ENCODE measurements at places on chromosomes 16 and 17.

DNA sequence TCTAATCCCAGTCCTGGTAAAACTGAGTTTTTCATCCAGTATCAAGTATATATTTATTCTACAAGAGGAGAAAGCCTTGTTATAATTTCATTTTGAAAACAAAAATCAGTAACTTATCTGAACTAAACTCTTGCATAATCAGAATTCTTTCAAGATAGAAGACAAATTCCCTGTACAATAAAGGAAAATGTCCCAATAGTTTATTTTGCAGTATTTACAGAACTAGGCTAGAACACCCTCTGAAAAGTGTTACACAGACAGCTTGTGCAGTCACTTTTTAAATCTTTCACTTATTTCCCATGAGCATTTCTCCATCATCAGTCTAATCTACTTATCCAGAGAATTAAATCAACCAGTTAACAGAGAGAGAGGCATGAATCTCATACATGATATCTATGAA is 48.5 kb downstream of the SPOP start:
- no peak for DNase-seq

- DNase-seq, result no peak
Measured at GRCh38 chr16:70750893-70751467, 50.0 kb downstream of the VAC14 start.

DNA sequence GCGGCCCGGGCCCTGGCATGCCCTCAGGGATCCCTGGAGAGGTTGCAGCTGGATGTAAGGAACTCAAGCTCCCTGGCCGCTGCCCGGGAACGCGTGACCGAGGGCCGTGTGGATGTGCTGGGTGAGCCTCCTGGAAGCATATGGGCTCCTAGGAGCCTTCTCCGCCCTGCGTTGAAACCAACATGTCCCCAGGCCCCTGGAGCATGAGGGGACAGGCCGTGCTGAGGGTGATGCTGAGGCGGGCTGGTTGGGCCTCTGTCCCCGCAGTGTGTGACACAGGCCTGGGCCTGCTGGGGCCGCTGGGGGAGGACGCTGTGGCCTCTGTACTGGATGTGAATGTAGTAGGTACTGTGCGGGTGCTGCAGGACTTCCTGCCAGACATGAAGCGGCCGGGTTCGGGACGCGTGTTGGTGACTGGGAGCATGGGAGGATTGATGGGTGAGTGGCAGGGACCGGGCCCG is 5.7 kb upstream of the HSD17B1 start:
- no peak for DNase-seq

DNA sequence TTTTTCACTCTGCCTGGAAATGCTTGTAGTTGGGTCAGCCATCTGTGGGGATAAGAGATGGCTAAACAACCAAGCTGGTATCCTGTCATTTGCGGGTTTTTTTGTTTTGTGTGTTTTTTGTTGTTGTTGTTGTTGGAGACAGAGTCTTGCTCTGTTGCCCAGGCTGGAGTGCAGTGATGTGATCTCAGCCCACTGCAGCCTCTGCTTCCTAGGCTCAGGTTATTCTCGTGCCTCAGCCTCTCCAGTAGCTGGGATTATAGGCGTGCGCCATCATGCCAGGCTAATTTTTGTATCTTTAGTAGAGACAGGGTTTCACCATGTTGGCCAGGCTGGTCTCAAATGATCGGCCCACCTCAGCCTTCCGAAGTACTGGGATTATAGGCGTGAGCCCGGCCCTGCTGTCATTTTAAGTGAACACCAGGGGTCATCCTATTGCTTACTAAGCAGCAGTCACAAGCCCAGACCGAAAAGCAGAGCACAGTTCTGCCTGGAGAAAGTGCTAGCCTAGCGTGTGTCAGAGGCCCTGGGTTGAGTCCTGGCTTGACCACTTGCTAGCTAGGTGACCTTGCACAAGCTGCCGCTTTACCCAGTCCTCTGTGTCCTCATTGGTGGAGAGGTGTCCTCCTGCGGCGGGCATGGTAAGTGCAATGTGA is 4.6 kb downstream of the SMCR8 start:
- DNase-seq, result peak; percentile 15

- no peak for DNase-seq
Measured at GRCh38 chr16:12210925-12211869, 234.7 kb downstream of the SNX29 start.

DNA sequence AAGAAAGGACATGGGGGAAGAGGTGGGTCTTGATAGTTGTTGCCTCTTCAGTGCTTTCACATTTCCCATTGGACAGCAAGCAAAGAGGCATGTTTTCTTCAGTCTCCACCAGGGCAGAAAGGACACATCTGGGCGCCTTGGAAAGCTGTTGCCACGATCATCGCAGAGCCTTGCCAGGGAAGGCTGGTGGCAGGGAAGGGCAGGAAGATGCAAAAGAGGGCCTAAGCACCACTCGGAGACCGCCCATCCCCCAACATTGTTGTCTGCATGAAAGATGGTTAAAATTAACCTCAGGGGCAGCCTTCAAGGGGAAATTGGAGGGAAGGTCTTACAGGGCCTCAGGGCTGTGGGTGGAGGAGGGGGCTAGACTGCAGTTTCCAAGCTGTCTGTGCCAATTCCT is 114.2 kb downstream of the SOX9 start:
- DNase-seq, result no peak
